ENCODE measurements at places on chromosomes 3 and 15. TPM values are rescaled to one million over a fixed set of nuclear protein-coding genes. Genes with fewer than 3 reads are reported as not detected.

The SLC22A14 gene
- 0.15 TPM for total RNA-seq

The PXYLP1 gene
- total RNA-seq = 5.7 TPM

The PLSCR2 gene
- total RNA-seq = not detected

The TCTA gene
- total RNA-seq = 14.3 TPM

The PLA2G4B gene
- total RNA-seq = 8.3 TPM

The ZNF654 gene
- 37.0 TPM for total RNA-seq

The SAMMSON gene
- not detected for total RNA-seq

The NRG4 gene
- total RNA-seq = not detected

The DLL4 gene
- total RNA-seq = not detected

The KIF7 gene
- total RNA-seq = 0.11 TPM

The DTWD1 gene
- total RNA-seq = 20.7 TPM

The CPN2 gene
- not detected for total RNA-seq

- ATAC-seq = no peak
These were observed 55.3 kb upstream of the SLC6A1 start for GRCh38 chr3:10937141-10937825.

DNA sequence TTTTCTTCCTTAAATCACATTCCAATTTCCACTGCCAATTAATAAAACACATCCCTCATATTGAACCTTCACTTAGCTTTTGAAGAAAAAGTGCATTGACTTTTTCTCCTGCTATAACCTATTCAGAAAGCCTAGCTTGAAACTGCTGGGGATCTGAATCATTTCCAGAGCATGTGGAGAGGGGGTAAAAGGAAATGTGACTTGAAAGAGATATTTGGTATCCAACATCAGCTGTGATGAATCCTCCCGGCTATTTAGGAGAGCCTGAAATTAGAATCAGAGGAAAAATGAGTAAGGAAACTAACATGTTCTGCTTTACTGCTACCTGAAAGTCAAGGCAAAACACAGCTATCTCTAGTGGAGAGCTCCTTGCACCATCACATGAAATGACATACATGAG, 2.6 kb upstream of the GNB5 start:
- ATAC-seq = no peak

GRCh38 chr15:57033715-57034439, 115.4 kb downstream of the TCF12 start:
- no peak for ATAC-seq

DNA sequence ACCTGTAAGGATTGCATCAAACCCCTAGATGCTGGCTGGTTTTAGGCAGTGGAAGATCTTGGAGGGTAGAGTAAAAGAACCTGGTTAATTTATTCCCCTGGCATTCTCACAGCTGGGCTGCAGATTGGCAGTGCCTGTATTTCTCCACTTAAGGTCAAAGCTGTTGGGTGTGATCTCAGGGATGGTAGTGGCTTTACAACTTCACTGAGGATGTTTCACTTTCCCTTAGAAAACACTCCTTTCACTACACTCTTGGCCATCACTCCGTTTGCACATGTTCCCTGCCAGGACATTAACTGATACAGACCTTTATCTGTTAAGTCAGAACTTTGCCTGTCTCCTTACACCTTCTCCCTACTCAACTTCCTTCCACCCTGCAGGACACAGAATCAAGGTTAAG, 779.1 kb upstream of the SEMA6D start:
- ATAC-seq = no peak

- ATAC-seq = no peak
These were observed 150.3 kb upstream of the ARHGEF26 start for GRCh38 chr3:153970741-153971347.

DNA sequence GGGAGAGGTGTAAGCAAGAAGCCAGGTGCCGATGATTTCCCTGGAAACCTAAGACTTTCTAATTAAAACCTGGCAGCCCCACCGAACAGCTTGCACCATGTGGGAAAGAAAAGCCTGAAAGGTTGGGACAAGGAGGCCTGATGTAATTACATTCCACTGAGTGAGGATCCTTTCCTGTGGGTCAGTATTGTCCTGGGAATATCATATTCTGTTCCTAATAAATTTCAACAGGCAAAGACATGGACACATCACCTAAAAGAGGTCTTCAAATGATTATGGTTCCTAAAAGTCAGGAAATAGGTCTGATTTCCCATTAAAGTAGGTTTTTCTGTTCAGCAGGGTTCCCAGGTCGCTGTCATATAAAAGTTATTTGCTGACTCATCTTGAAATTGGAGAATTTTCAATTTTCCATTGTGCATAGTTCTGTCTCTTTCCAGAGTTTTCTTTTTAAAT, 58.5 kb downstream of the DUT start:
- ATAC-seq = no peak

DNA sequence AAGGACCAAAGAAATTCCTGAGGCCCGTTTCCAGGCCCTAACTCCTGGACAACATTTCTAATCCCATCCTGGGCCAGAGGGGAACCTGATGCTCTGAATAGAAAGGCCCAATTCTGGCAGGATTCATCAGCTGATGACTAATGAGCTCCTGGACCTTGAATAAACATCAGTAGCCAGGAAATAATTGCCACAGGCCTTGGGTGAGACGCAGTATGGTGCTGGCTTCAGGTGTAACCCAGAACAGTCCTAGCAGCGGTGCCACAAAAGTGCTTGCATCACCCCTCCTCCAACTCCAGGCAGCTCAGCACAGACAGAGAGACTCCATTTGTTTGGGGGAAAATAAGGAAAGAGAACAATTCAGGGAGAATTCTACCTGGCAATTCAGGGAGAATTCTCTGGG, 184.7 kb upstream of the POU1F1 start:
- ATAC-seq = no peak

DNA sequence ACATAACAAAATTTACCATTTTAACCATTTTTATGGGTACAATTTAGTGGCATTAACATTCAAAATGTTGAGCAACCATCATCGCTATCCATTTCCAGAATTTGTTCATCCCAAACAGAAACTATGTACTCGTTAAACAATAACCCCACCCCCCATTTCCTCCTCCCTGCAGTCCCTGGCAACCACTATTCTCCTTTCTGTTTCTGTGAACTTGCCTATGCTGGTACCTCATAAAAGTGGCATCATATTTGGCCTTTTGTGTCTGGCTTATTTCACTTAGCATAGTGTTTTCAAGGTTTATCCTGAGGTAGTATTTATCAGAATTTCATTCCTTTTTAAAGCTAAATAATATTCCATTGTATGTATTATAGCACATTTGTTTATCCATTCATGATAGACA, 32.4 kb downstream of the C3orf80 start:
- no peak for ATAC-seq

- ATAC-seq = no peak
These were observed 230.4 kb upstream of the ARPP21 start for GRCh38 chr3:35408882-35409281.

DNA sequence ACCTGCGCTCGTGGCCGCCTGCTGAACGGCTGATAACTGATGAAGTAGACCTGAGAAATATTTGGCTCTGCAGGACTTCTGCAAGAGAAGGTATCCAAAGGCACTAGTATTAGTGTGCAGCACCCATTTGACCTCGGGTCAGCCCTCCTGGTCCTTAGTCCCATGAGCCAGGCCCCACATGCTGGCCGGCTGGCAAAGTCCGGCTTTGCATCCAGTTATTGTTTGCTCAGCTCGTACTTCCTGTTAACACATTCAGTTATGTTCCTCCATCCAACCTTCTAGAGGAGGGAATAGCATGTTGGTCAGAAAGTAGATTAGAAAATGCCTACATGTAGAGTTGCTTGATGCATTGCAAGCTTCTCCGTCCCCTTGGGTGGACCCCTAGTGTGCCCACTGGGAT, 385.7 kb upstream of the RGMA start:
- no peak for ATAC-seq

GRCh38 chr15:63912061-63912615, 78.4 kb upstream of the HERC1 start:
- ATAC-seq = no peak

- peak; percentile 28 for ATAC-seq
These were observed 14.8 kb upstream of the CYP11A1 start for GRCh38 chr15:74382004-74382816.

GRCh38 chr3:25910997-25911396, 121.1 kb downstream of the OXSM start:
- peak; percentile 43 for ATAC-seq

Data from activated T-helper 17 cell treated with anti-CD3 and anti-CD28 coated beads, Interleukin-2, amount 50 U/mL, for 72 hours (primary cell).